ENCODE measurements at places on chromosomes 12 and 14. TPM values are rescaled to one million over a fixed set of nuclear protein-coding genes. Genes with fewer than 3 reads are reported as not detected.
A peak's percentile ranks its signal among the peaks of the same experiment; 100 is the strongest.

DNA sequence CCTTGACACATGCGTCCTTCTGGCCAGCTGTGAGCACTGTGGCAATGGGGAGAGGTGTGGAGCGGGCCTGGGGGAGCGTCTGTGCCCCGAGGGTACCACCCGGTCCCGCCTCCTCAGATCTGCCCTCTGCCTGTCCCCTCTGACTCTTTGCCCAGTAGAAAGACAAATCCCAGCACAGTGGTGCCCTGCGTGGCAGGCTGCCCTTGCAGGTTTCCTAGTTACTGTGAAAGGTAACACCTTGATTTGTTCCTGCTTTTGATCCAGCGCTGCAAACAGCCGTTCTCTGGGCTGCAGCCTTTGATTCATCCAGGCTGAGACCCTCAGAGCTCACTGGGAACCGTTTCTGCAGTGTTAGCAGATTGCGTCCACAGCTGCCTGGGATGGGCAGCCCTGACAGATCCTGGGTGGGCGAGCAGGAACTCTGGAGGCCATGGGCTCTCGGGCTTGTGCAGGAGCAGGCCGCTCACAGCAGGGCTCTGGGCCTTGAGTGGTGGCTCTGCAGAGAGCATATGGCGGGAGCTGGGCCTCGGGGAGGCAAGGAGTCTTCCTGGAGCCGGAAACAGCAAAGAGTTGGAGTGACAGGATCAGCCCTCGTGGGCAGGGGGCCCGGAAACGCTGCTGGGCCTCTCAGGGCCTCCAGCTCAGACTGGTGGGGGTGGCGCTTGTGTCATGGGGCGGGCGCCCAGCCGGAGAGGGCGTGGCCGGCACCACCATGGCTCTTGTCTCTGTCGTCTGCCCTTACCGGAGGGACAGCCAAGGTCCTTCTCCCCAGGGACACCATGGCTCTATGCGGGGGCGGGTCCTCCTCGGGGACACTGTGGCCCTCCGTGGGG, 16.6 kb downstream of the FBRSL1 start:
- peak; percentile 94 for DNase-seq

DNA sequence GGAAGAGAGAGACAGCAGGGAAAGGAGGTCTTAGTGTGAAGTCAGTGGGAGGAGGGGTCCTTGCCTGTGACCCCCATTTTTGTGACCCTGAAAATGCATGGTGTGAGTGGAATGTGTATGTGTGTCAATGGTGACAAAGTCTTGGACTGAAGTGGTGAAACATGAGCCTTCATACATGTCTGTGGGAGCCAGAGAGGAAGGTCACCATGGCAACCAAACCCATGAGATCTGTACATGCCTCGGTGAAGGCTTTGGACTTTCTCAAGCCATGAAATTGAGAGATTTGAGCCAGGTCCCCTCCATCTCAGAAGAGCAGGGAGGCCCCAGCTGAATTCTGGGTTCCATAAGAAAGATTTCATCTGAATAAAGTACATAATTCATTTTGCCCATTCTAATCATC, 108.7 kb downstream of the TTC8 start:
- no peak for DNase-seq

DNA sequence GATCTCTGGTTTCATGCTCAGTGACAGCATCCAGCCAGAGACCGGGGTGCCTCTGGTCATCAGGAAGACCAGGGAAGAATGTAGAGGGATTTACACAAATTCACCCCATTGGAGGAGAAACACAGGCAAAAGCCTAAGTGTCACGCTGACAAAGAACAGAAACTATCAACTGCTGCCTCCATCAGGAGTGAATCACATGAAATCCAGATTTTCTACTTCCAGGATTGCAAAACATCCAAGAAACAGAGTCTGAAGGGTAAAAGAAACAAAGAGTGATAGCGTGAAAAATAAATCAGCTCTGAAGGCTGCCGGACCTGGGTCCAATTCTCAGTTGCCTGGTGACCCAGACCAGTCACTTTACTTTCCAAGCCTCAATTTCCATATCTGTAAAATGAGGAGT, 136.1 kb upstream of the MAP1LC3B2 start:
- no peak for DNase-seq

DNA sequence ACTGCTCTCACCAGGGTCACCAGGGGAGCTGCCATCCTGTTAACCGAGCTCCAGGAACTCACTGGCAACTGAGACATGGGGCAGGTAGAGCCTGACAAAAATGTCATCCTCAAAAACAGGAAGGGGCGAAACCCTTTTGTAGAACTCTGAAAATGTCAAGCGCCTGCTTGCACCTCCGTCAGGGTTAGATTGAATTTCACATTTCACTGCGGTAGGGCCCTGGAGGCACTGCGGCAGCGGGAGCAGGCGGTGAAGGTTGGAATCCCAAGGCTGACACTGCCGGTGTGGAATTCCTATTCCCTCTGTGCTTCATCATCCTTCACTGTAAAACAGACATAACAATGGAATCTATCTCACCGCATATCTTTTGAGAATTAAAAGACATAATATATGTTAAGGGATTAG, 142.8 kb upstream of the TMCC3 start:
- DNase-seq, result no peak

DNA sequence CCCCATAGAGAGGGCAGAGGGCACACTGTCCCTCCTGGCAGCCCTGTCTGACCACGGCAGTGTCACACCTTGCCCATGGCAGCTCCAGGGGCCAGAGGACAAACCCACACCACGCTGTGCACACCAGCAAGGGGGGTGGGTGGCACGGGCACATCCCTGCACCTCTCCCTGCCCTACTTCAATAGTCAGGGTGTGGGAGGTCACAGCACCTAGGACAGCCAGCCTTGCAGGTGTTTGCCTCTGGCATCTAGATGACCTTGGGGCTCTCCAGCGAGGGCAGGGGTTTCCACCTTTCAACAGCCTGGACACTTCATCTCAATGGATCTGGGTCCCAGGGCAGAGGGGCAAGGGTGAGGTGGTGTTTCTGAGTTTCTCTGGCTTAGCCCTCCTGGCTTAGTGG, 69.2 kb downstream of the LGMN start:
- no peak for DNase-seq

- no peak for DNase-seq
Measured at GRCh38 chr14:34175574-34175973, 224.7 kb upstream of the EGLN3 start.

GRCh38 chr12:72025524-72025923, 86.9 kb downstream of the TPH2 start:
- no peak for DNase-seq

DNA sequence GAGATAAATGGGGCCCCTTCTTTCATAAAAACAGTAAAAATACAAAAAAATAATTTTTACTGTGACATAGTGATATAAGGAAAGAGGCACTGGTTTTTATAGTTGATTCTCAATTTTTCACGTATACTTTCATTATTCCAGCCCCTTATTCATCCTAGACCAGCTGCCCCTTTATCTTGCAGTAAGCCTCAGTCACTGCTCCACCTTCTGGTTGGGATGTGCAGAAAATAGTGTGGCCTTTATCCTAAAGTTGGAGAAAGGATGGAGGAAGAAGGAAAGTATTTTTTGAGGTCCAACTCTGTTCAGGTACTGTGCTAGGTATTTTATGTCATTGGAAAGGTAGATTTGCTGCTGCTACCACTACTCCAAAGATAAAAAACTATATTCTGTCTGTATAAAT, 172.7 kb downstream of the ANO6 start:
- DNase-seq, result no peak

GRCh38 chr14:30803185-30803584, 71.2 kb upstream of the COCH start:
- DNase-seq, result no peak

DNA sequence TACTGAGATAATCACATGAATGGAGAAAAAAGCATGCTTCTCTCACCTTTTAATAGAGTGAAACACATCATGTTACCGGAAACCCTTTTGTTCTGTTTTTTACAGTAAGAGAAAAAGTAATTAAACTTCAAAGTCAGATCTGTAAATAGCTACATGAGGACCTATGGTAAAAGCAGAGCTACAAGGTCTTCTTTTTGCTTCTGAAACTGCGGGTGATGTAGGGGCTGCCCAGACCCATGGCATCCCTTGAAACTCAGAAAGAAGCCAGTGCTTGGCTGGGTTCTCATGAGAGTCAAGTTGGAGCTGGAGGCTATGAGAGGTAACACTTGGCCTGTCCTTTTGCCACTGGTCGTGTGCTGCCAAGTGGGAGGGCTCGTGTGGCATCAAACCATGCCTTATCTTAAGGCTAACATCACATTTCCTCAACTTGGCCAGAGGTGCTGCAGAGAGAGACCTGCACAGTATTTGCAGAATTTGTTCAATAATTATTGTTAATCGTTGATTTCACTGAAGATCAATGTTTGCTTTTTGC, 47.6 kb downstream of the EML1 start:
- no peak for DNase-seq

DNA sequence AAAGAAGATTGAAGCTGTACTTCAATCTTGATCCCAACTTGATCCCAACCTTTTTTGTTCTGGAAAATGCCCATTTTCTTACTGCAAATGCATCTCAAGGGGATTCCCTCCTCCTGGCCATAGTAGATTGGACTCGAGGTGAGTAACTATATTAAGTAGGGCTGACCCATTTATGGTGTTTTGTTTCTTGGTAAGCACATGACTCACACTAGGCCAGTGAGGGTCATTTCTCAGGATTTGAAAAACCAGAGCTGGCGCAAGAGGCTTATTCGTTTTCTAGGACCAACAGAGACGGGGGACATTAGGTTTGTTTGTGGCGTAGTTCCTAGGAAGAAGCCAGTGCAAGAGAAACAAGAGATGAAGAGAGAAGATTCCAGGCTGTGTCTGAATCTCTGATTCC, 51.4 kb downstream of the MRPL42 start:
- peak; percentile 78 for DNase-seq

- no peak for DNase-seq
Measured at GRCh38 chr12:77019920-77020319, 45.4 kb downstream of the E2F7 start.

DNA sequence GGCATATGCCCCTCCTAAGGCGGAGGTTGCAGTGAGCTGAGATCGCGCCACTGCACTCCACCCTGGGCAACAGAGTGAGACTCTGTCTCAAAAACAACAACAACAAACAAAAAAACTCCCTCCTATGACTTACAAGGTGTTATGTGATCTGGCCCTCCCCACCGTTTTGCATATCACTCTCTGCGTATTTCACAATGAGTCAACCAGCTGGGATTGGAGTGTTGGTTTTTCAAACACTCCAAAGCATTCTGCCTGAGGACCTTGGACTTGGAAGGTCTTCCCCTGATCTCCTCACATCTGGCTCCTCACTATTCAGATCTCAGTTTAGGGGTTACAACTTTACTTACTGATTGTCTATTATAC, 14.0 kb downstream of the MANSC1 start:
- no peak for DNase-seq

DNA sequence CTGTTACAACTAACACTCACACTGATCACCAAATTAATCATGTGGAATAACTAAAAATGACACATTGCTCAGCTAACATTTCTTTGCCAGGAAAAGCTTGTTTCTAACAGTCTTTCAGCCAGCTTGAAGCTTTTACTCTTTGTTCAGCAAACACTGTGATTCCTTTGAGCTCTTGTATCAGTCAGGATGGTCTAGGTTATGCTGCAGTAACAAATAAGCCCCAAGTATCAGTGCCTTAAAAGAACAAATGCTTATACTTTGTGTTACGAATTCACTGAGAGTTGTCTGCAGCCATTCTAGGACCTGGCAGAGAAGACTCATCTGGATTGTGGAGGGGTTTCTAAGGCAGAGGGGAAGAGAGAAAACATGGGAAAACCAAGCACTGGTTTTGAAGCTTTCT, 47.6 kb upstream of the PIWIL1 start:
- no peak for DNase-seq

The BMP4 gene
- 16.0 TPM for total RNA-seq

The SPRYD4 gene
- 2.2 TPM for total RNA-seq

The TEAD4 gene
- 42.7 TPM for total RNA-seq

The ZC2HC1C gene
- total RNA-seq, result 5.0 TPM

The AKAP5 gene
- 0.45 TPM for total RNA-seq

The SLC6A13 gene
- not detected for total RNA-seq

Data from esophagus muscularis mucosa (tissue), 4 donors.